Activated T-cell treated with anti-CD3 and anti-CD28 coated beads, Interleukin-2, amount 50 U/mL, for 24 hours (primary cell): ENCODE measurements at places on chromosomes 7 and 10.

DNA sequence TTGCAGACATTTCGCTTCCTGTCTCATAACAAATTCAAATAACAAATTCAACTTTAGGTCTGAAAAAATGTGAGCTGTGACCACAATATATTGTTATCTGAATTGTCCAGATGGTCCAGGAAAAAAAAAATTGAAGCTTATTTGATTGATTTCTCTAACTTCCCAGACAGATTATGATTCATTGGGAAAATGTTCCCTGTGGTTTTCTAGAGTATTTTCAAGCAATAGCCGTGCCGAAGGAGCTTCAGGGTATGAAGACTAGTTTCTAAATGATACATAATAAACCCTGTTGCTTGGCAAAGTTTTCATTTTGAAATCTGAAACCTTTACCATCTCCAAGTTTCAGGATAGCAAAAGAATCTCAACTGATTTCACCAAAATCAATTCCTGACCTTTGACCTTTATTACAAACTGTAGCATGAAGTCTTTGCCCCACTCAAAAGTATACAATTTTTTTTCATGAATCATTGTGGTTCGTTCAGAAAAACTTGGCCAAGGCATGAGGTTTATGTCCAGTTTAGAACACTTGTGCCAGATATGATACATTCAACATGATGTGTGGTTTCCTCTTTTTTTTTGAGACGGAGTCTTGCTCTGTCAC, 109.9 kb downstream of the JCAD start:
- DNase-seq = no peak
- H3K27me3 ChIP-seq = peaks cover 3% of the 10 kb centered on the region
- peaks cover 11% of the 10 kb centered on the region for H3K4me1 ChIP-seq
- H3K27ac ChIP-seq = peak overlapping the region; percentile 59
- no peak overlapping the region for H3K4me3 ChIP-seq

GRCh38 chr7:158121441-158122045, 466.1 kb downstream of the PTPRN2 start:
- H3K36me3 ChIP-seq = no peaks in the 10 kb centered on the region
- H3K27ac ChIP-seq = no peak overlapping the region
- H3K4me3 ChIP-seq = no peak overlapping the region
- H3K27me3 ChIP-seq = peaks cover 8% of the 10 kb centered on the region
- H3K4me1 ChIP-seq = no peaks in the 10 kb centered on the region

DNA sequence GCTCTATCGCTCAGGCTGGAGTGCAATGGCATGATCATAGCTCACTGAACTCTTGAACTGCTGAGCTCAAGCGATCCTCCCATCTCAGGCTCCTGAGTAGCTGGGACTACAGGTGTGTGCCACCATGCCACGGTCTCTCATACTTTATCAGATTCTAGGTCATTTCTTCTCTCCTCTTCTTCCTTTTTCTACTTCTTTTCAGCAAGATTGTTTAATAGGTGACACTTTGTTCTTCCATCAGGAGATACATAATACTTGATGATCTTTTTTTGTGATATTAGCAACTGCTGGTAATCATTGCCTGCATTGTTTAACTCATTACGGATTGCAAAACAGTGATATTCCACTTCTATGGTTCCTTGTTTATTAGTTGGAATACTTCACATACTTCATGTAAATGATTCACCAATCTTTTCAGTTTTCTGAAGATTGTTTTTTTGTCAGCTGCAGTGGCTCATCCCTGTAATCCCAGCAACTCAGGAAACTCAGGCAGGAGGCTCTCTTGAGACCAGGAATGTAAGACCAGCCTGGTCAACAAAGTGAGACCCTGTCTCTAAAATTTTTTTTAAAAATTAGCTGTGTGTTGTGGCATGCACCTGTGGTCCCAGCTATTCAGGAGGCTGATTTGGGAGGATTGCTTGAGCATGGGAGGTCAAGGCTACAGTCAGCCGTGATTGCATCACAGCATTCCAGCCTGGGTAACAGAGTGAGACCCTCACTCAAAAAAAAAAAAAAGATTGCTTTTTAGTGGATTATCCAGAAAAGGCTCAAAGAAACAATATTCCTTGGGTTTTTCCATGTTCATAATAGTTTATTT, 36.2 kb upstream of the CHST3 start:
- H3K27ac ChIP-seq = no peak overlapping the region
- no peaks in the 10 kb centered on the region for H3K36me3 ChIP-seq
- no peaks in the 10 kb centered on the region for H3K27me3 ChIP-seq
- no peak overlapping the region for H3K4me3 ChIP-seq
- peaks cover 5% of the 10 kb centered on the region for H3K4me1 ChIP-seq

DNA sequence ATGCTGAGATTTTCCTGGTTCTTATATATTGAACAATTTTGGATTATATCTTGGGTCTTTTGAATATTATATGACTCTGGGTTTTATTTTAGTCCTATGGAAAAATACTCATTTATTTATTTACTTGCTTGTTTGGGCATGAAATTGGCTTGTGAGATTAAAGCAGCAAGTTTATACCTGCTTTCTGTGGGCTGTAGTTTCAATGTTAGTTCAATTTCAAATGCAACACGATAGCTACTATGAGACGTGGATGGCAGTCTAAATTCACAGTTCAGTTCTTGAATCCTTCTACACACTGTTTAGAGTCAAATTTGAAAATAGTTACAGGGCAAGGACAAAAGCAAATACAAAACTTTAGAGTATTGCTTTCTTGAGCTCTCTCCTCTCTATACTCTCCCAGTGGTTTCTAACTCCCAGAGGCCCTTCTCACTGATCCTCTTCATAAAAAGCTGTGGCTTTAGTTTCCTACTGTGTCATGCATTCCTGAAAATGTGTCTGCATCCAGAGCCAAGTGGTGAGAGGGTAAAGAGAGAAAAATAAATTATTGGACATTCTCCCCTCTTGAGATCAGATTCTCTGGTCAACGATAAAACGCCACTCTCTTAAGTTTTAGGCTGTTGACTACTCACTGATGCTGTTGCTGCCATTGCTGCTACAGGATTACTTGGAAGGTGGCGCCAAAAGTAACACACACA, 34.4 kb downstream of the POLR1F start:
- H3K4me1 ChIP-seq = peaks cover 5% of the 10 kb centered on the region
- DNase-seq = no peak
- H3K4me3 ChIP-seq = no peak overlapping the region
- H3K27me3 ChIP-seq = no peaks in the 10 kb centered on the region

- no peaks in the 10 kb centered on the region for H3K4me1 ChIP-seq
- H3K4me3 ChIP-seq = no peak overlapping the region
- H3K27ac ChIP-seq = no peak overlapping the region
- DNase-seq = no peak
- no peaks in the 10 kb centered on the region for H3K27me3 ChIP-seq
- peaks cover 70% of the 10 kb centered on the region for H3K36me3 ChIP-seq
Observed at GRCh38 chr7:105621176-105621575, 39.9 kb upstream of the EFCAB10 start.

DNA sequence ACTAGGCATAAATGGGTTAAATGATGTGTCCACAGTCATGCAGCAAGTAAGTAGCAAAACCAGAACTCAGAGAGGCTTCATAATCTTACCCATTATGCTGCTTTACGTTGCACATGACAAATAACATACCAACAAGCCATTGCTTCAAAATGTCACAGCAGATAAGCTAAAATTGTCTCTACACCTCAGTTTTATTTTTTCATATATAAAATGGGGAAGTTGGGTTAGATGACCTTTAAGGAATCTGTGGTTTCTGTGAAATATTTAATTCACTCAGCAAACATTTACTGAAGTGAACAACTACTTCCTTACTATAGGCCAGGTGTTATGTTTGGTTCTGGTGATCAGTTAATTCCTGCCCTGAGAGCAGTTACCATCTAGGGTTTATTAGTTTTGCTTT, 2.2 kb upstream of the ASCC1 start:
- H3K36me3 ChIP-seq = peaks cover 58% of the 10 kb centered on the region
- H3K27me3 ChIP-seq = no peaks in the 10 kb centered on the region
- H3K4me3 ChIP-seq = peak overlapping the region; percentile 71
- peak overlapping the region; percentile 97 for H3K27ac ChIP-seq
- DNase-seq = no peak

DNA sequence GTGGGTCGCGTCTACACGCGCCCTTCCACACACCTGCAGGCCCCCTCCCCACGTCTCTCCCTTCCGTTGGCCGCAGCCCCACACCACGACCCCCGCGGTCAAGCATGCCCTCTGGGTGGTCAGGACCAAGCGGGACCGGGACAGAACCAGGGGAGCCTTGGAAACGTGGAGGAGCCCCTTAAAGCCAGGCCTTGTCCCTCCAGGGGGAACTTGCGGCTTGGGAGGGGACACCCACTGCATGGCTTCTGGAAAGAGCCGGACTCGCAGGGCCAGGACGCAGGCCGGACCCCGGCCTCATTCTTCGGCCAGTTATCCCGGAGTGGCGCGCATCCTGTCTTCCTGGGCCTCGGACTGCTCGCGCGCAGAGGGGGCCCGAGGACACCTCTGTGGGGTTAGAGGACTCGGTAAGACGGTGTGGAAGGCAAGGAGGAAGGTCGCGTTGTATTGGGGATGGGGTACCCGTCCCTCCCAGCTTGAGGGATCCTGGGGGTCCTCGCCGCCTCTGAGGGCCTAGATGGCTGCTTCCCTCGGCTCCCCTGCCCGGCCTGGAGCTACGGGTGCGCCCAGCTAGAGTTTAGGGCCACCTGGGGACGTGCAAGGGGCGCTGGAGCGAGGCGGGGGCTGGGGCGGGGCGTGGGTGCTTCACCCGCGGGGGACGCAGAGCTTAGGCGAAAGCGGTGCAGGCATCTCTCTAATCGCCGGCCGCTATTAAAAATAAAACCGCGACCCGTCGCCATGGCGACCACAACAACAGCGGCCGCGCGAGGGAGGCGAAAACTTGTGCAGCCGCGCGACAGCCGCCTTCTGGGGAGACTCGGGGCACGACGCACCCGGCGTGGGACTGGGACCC, 1.8 kb upstream of the PDGFA start:
- H3K27me3 ChIP-seq = peaks cover 54% of the 10 kb centered on the region
- peaks cover 14% of the 10 kb centered on the region for H3K4me1 ChIP-seq
- H3K4me3 ChIP-seq = no peak overlapping the region
- no peaks in the 10 kb centered on the region for H3K36me3 ChIP-seq
- H3K27ac ChIP-seq = no peak overlapping the region

DNA sequence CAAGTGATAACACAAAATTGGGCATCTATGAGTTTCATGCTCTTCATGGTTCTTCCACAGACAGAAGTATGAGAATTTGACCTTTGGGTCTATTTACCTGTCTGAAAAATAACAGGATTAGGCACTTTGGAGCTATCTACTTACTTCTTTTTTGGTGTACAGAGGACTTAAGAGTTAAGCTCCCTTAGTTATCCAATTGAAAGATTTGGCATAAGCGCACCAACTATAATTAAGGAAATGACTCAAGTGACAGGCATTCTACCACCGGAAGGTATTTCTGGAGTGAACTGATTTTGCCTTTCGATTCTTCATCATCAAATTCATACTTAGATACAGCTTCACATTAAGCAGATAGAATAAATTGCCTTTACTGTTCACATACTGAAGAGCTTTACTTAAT, 43.9 kb downstream of the IFIT5 start:
- H3K27ac ChIP-seq = no peak overlapping the region
- no peak for DNase-seq
- no peaks in the 10 kb centered on the region for H3K4me1 ChIP-seq

- DNase-seq = peak; percentile 23
- no peaks in the 10 kb centered on the region for H3K4me1 ChIP-seq
- no peaks in the 10 kb centered on the region for H3K36me3 ChIP-seq
- peaks cover 19% of the 10 kb centered on the region for H3K27me3 ChIP-seq
- no peak overlapping the region for H3K4me3 ChIP-seq
Observed at GRCh38 chr7:45178241-45179225, 20.9 kb downstream of the RAMP3 start.

- H3K27me3 ChIP-seq = no peaks in the 10 kb centered on the region
- no peak overlapping the region for H3K4me3 ChIP-seq
- no peaks in the 10 kb centered on the region for H3K4me1 ChIP-seq
- H3K27ac ChIP-seq = no peak overlapping the region
- no peak for DNase-seq
Observed at GRCh38 chr7:144508702-144509101, 105.2 kb upstream of the NOBOX start.

- H3K27me3 ChIP-seq = peaks cover 73% of the 10 kb centered on the region
- H3K4me3 ChIP-seq = no peak overlapping the region
- DNase-seq = no peak
- no peaks in the 10 kb centered on the region for H3K36me3 ChIP-seq
Observed at GRCh38 chr10:101566333-101567164, 21.5 kb downstream of the POLL start.
